ENCODE measurements at places on chromosomes 16 and 17.

- DNase-seq: no peak
These were observed 130.3 kb downstream of the BRIP1 start for GRCh38 chr17:61733021-61733420.

GRCh38 chr17:66459811-66460270, 157.4 kb downstream of the PRKCA start:
- DNase-seq: no peak

- no peak for DNase-seq
These were observed 601.5 kb upstream of the SOX9 start for GRCh38 chr17:71519285-71519684.

DNA sequence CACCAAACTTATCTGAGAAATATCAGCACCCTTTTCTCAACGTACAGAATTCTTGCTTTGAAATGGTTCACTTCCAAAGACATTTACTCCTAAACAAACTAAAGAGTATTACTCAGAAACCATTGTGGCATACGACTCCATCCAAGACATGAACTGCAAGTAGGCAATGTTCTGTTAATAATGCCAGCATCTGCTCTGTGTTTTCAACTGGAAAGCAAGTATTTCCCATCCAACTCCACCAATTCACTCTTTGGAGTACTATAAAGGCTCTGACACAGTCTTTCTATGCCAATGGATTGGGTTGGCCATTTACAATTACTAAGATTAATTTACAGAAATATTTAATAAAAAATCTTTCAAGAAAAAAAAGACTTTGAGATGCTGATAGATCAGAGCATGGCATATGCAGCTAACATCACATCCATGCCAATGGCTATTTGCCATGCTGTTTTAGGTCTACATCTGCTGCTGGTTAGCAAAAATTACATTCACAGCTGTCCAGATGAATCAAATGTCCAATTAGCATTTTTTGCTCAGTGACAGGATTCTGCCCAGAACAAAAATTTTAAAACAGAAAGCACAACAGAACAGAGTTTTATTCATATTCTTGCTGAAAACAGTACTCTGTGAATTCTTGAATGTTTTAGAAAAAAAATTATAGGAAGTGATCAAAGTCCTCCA, 65.9 kb upstream of the HLF start:
- no peak for DNase-seq

GRCh38 chr16:143456-143855, 5.0 kb upstream of the NPRL3 start:
- no peak for DNase-seq

All from omental fat pad (tissue), 4 donors.